Heart left ventricle (tissue), 16 donors: ENCODE measurements at places on chromosomes 2 and 18. TPM values are rescaled to one million over a fixed set of nuclear protein-coding genes. Genes with fewer than 3 reads are reported as not detected.

The IGFBP5 gene
- 58.2 TPM for polyA plus RNA-seq

The HOXD13 gene
- polyA plus RNA-seq = not detected

The ZNF638 gene
- 118 TPM for polyA plus RNA-seq

The ADCY3 gene
- 14.4 TPM for polyA plus RNA-seq

The FLACC1 gene
- 1.1 TPM for polyA plus RNA-seq

The CASP10 gene
- 3.5 TPM for polyA plus RNA-seq

The DES gene
- polyA plus RNA-seq = 15,024 TPM

The ZAP70 gene
- polyA plus RNA-seq = 0.65 TPM

The ACTG2 gene
- 4.4 TPM for polyA plus RNA-seq

The SNORC gene
- polyA plus RNA-seq = 0.88 TPM

The CRACDL gene
- polyA plus RNA-seq = 1.7 TPM

The PTPRM gene
- polyA plus RNA-seq = 93.8 TPM
